ENCODE measurements at places on chromosomes 2 and 18.

DNA sequence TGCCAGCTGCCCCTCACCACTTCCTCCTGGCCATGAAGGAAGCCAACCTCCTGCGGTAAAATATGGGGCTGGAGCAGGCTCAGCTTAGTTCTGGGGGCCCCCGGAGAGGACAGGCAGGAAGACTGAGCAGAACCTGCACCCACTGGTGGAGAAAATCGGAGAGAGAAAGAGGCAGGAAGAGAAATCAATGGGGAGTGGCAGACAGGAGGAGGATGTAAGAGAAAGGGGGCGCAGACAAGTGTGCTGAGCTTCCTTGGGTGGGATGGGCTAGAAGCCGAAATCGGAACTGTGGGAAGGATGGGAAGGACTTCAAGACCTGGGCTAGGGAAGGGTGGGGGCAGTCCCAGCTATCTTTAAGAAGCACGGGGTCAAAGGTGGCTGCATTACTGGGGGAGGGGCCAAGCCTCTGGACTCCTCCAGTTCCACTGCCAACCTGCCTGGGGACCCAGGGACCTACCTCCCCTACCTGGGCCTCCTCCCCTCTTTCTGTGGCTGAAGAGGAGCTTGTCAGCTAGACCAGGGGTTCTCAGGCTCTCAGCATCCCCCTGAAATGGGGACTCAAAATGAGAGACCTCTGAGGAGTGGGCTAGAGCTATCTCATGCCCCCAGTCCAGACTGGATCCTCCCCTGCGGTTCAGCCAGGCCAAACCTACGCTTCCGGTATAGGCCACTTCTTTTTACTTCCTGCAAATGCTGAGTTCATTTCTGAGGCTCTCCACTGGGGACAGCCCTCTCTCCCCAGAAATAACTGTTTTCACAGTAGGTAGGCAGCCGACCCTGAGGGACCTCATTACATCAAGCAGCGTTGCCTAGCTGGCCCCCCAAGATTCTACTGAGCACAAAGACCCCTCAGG is 33.6 kb upstream of the B3GNT7 start:
- no peak for DNase-seq

GRCh38 chr2:241852981-241853631 is 5.6 kb downstream of the PDCD1 start:
- DNase-seq, result no peak

GRCh38 chr18:55407191-55407590 is 180.8 kb downstream of the TCF4 start:
- no peak for DNase-seq

- DNase-seq, result no peak
Measured at GRCh38 chr2:64218137-64218802, 74.0 kb upstream of the PELI1 start.

DNA sequence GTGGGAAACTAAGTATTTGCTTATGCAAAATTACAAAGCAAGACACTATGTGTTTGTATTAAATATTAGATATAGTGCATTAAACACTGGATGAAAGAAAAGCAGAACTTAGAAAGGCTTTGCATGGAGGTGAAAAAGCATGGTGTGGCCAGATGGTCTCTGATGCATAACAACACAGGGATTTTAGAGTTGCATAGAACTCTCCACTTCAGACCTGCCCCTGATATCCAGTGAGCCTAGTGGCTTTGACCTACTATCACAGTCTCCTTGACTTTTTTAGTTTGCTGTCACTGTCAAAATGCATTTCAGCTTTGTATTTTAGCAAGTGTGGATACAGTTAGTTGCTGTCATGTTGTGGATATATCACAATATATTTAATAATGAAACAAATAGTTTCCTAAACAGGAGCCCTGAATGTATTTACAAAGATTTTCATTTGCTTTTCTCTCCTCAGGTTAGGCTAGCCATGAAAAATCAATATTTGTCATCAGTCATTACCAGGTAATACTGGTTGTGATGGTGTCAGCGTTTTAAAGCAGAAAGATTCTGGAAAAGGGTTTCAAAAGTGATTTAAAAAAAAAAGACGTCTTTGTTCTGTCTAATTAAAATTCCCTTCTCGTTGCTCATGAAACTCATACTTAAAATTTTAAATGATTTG is 5.2 kb downstream of the CSRNP3 start:
- no peak for DNase-seq

DNA sequence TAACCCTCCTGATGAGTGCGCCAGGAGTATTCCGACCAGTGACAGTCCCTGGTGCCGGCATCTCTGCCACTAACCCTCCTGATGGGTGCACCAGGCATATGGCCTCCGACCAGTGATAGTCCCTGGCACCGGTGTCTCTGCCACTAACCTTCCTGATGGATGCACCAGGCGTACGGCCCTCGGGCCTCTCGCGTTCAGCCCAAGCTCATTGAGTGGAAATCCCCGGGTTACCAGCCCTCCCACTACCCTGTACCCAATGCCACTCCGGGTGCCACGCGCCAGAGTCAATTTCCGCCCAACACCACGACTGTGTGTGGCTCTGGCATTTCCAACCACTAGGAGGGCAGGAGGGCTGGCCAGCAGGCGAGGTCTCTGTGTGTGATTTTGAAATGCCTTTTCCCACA is 11.7 kb upstream of the GPC1 start:
- DNase-seq, result no peak

GRCh38 chr2:135097532-135098231 is 45.6 kb downstream of the RAB3GAP1 start:
- DNase-seq, result no peak

- no peak for DNase-seq
Measured at GRCh38 chr2:652881-653480, 24.2 kb downstream of the TMEM18 start.

DNA sequence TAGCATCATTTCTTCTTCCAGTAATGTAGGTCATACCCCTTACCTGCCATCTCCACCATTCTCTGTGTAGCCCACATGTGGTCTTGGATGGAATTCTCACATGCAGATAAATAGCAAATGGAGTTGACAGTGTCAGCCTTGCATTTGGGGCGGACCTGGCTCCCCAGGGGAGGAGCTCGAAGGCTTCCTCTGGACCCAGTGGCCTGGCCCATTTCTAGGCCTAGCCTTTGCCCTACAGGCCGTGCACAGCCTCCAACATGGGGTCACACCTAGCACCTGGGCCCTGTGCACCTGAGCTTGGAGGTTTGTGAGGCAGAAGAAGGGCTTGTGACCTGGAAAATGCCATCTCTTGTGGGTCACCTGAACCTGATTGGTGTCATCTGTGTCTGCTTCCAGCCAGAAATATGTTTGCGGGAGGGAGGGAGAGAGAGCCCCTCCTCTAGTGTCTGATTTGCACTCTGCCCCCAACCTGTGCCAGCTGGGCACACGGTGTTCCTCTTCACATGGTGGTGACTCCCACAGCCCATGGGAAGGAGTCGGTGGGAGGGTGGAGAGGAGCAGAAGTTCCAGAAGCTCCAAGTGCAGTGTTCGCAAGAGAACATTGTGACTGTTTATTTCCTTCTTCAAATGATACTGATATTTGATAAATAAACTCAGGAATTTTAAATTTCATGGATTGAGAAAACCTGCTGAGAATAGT is 33.0 kb downstream of the ITGB1BP1 start:
- no peak for DNase-seq

- DNase-seq, result no peak
Measured at GRCh38 chr18:13390196-13390595, 171.6 kb downstream of the LDLRAD4 start.

DNA sequence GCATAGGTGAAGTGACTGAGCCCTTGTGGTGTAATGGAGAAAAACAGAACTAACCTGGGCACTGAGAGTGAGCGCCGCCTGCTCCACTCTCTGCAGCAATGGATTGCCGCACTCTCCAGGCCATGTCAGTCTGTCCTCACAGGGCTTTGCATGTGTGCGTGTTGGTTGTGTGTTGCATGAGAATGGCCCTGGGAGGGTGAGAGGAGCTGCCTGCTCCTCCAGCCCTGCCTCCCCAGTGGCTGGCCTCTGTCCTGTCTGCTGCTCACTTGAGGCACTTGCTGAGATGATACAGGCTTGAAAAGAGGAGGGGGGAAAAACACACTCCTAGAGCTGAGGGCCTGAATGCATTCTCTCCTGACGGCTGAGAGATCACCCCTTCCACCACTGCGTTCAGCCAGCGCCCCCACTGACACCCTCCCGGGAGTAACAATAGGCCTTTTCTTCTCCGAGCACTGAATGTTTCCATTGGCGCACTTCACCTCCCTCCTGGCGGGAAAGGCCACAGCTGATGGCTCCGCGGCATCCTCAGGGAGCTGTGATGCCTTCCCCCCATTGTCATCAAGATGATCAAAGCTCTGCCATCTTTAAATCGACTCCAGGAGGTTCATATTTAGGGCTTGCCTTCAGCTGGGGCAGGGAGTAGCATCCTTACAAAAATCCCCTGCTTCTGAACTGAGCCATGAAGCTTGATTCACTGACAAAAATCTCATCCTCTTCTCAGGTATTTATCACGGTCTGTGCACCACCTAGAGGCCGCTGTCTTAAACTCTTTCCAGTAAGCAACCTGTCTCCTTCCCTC is 49.9 kb upstream of the DAPL1 start:
- DNase-seq, result no peak

Data from Panc1 (cell line).